T47D (cell line): ENCODE measurements at places on chromosomes 7 and 10.

DNA sequence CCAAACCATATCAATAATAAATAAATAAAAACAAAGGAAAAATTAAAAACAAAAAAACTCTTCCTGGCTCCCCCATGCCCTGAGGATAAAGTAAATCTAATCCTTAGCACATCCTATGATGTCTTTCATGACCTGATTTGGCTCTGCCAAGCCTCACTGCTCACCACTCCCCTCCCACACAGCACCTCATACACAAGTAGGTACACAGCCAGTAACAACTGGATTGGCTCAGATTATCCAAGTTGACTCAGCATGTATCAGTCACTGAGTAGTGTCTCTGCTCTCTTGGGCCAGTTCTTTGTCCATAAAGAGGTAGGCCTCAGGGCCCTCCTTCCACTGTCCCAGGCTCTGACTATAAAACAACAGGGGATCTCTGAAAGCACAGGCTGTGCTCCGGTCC is 99.6 kb downstream of the STRA8 start:
- no peak for DNase-seq

GRCh38 chr7:95454438-95455045 is 19.7 kb upstream of the PON2 start:
- no peak for DNase-seq

- DNase-seq = no peak
Observed at GRCh38 chr7:50591098-50591479, 25.9 kb upstream of the DDC start.

GRCh38 chr10:92573091-92573797 is 649 bp downstream of the IDE start:
- peak; percentile 45 for DNase-seq

DNA sequence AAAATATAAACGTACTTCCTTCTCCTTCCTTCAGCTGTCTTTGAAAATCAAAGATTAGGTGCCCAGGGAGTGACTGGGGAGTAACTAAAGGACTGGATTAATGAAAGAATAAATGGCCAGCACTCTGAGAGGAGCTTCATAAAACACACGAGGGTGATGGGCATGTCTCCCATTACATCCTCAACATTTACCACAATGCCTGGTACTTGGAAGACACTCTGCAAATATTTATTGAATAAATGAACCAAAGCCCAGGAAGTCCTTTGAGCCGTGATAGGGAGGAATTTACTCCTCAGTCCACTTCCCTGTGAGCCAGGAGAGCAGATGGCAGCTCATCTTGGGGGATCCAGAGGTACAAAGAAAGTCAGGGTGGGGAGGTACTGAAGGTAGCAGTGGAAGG is 96.3 kb downstream of the RAB11FIP2 start:
- no peak for DNase-seq

GRCh38 chr10:91271886-91272285 is 51.4 kb downstream of the PCGF5 start:
- no peak for DNase-seq

DNA sequence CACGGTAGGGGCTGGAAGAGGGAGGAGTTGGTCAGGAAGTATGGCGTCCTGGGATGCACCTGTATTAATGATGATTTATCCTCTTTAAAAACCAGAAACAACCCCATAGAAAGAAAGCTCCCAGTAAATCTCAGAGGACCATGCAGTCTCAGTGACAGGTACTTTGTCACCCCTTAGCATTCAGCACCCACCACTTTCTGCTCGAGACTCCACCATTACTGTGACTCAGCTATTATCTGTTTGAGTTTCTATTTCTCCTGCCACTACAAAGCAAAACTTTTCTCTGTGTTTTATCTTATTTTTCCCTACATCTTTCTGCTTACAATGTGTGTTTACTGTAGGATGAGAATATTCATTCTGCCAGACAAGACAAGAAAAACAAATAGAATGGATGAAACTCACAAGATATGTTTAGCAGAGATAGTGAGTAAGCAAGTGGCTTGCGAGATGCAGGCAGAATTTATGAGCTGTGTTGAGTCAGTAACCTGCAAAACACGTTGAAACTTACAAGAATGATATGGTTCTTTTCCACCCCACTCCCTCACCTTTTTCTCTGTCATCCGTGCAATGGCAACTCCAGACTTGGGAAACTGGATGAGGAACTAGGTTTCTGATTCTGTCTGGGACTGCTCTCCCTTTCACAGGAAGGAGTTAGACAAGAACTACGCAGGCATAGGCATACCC is 127.1 kb downstream of the AOAH start:
- DNase-seq = no peak

DNA sequence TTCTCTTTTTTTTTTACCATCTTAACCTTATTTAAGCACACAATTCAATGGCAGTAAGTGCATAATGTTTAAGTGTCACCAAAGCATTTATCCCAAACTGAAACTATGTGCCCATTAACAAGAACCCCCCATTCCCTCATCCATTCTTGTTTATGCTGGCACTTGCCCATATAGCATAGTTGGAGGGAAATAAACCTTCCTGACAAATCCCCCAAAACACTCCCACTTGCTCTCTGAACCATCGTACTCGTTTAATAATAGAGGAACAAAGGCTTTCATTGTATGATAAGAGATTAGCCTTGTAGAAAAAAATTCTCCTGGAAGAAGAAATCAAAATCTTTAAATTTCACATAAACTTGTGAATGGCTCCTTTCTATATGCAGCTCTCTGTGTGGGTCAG is 26.4 kb upstream of the KCNMA1 start:
- no peak for DNase-seq

DNA sequence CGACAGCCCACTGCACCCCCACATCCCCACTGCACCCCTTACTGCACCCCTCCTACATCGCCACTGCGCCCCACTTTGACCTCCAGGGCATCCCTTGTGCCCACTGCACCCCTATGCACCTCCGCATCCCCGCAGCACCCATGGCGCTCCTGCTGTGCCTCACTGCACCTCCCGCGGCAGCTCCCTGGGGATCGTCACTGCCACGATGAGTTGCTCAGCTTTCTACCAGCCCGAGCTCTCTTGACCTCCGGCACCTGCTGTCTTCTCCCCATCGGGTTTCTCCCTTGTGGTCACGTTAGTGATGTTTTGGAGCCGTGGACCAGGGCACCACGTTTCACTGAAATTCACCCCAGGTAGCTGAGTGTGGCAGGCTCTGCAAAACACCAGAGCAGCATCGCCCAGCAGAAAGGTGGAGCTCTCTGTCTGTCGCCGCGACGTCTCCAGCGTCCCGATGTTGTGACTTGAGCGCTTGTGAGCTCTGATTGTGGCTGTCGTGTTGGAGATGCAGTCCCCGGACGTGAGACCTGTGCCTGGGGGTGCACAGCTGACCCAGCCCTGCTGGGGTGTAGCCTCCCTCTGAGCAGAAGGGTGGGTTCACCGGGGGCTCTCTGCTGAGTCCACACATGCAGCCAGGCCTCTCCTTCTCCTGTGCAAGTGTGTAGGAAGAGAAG is 147.7 kb downstream of the DNAJB6 start:
- DNase-seq = no peak

DNA sequence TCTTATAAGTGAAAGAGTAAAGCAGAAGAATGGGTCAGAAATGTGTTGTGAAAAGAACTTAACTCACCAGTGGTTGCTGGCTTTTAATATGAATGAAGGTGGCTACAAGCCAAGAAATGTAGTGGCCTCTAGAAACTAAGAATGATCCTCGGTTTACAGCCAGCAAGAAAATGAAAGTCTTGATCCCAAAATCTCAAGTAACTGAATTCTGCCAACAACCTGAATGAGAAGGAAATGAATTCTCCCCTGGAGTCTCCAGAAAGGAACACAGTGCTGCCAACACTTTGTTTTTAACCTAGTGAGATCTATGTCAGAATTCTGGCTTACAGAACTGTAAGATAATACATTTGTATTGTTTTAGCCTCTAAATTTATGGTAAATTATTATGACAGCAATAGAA is 193.0 kb downstream of the FZD1 start:
- no peak for DNase-seq

DNA sequence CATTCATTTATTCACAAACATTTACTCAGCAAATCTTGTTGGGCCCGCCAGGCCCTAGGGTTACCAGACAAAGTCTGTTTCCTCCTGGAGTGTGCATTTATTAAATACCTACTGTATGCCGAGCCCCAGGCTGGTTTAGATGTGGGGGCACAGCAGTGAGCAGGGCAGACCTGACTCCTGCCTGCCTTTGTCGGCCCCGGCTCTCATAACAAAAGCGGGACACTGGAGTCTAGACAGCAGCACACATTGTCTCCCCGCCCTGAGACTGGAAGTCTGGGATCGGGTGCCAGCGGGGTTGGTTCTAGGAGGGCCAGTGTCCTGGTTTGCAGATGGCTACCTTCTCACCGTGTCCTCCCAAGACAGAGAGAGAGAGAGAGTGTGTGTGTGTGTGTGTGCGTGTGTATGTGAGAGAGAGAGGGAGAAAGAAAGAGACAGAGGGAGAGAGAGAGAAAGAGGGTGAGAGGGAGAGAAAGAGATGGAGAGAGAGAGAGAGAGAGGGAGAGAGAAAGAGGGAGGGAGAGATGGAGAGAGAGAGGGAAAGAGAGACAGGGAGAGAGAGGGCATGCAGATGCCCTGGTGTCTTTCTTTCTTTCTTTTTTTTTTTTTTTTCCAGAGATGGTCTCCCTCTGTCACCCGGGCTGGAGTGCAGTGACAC is 25.9 kb downstream of the ELFN1 start:
- DNase-seq = no peak

GRCh38 chr7:76515999-76516443 is 5.7 kb downstream of the UPK3B start:
- no peak for DNase-seq

DNA sequence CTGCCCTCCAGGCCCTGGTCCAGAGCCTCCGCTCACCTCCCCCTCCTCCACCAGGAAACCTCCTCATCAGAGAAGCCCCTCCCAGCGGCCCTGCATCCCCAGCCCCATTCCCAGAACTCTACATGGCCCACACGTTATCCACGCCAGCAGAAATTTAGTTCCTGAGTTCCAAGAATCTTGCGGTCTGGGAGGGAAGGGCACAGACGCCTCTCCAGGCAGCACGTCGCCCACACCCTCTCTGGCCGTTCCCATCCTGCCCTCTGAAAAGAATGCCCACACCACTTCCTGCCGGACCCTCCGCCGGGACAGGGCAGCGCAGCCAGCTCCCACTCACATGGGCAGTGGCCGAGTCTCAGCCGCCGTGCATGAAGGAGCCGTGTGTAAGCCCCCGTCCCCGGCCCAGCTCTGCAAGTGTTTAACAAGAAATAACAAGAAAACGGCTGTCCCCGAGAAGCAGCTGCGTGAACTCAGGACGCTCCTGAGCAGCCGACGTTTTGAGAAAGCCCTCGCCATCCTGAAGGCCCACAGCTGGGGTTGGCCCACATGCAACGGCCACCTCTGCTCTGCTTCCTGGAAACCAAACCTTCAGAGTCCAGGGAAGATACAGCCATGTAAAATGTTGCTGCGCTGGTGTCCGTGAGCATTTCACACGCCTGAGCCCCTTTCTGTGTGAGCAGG is 17.4 kb downstream of the ADGRA1 start:
- DNase-seq = no peak

DNA sequence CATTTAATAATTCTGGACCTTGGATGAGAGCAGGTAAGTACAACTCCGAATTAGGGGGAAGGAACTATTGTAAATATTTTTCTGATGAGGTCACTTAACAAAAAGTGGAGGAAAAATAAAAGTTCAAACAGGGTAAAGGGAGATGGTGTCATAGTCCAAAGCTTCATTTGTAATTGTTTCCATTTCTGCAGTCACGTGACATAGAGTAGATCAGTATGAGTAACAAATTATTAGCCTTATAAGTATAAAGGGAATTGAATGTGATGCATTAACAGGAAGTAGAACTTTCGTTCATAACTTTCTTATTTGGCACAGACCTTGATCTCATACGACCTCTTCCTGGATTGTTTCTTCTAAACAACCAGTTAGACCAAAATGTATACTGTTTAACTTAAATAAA is 347.2 kb upstream of the TPK1 start:
- DNase-seq = no peak

DNA sequence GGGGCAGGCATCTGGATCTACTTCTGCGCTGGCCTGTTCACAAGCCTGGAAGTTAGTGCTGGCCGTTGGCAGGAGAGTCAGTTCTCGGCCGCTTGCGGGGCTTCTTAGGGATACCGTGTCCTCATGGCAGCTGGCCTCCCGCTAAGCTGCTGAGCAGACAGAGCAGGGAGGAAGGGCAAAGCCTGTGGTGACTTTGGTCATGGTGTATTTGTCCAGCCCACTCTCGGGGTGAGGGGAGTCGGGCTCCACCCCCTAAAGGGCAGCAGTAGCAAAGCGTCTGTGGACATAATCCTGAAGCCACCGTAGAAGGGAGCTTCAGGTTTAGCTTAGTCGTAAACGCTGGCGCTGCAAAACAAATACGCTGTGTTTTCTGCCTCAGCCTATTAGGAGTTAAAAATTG is 12.2 kb downstream of the UBE3C start:
- DNase-seq = no peak

- DNase-seq = no peak
Observed at GRCh38 chr10:74021248-74022055, 23.5 kb downstream of the VCL start.

GRCh38 chr10:44576702-44577191 is 191.8 kb upstream of the CXCL12 start:
- no peak for DNase-seq

DNA sequence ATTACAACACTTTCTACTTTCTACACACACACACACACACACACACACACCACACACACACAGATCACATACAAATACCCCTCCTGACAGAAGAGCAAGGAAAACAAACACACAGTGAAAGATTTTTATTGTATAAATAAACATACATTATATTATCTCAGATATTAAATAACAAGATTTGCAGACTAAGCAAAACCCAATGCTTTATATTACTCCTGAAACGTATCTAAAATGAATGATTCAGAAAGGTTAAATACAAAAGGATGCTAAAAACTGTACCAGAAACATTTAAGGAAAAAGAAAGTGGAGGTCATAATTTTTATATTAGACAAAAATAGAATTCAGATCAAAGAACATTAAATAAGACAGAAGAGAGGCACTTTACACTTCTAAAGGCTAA is 208.3 kb upstream of the NPSR1 start:
- no peak for DNase-seq

GRCh38 chr7:151088856-151089699 is 2.8 kb downstream of the AGAP3 start:
- no peak for DNase-seq

DNA sequence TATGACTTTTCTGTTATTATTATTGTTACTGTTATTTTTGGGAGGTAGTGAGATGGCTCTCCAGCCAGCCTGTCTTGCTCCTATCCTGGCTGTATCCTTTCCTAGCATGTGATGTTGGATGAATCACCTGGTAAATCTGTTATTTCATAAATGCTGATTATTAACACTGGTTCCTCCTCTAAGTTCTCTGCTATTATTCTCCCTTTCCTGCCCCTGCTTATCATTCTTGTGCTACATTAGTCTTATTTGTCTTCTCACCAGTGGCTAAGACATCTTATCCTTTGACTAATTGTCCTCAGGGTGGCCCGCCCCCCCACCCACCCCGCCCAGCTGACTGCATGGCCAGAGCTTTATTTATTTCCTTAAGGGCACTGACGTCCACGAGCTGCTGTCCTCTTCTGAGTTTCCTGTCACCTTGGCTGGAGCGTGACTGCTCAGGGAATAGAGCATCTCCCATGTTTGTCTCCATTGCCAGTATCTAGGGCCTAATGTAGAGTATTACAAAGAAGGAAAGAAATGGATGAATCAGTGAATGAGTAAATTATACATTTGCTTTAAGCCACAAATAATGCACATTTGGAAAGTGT is 110.1 kb upstream of the KLF6 start:
- no peak for DNase-seq
